ENCODE measurements at places on chromosomes 3 and 15.

DNA sequence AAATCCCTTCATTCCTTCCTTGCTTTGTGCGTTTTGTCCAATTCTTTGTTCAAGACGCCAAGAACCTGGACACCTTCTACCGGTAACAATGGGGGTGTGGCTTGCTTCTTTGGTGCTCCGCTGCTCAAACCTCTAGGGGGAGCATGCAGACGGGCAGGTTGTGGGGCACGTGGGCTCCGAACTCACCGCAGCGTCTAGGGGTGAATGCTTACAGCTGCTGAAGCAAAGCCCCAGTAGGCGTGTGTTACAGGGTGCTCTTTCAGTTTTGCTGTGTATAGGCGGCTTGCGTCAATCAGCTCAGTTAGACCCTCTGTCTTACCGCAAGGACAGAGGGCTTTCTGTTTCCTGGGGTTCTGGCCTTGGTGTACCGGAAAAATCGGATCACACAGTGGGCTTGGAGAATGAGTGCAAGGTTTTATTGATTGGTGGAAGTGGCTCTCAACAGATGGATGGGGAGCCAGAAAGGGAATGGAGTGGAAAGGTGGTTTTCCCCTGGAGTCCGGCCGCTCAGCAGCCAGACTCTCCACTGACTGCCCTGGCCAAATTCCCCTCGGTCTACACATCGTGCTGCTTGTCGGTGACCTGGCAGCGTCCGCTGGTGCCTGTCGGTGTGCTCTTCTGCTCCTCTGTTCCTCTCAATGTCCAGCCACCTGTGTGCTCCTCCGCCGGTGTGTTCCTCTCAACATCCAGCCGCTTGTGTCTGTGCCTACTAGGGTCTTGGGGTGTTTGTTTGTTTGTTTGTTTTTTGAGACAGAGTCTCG, 1.2 kb upstream of the LRRC34 start:
- DNase-seq = peak; percentile 64

- no peak for DNase-seq
Measured at GRCh38 chr3:109927726-109928125, 590.4 kb upstream of the DPPA4 start.

GRCh38 chr15:79035111-79035601, 55.4 kb downstream of the RASGRF1 start:
- no peak for DNase-seq

DNA sequence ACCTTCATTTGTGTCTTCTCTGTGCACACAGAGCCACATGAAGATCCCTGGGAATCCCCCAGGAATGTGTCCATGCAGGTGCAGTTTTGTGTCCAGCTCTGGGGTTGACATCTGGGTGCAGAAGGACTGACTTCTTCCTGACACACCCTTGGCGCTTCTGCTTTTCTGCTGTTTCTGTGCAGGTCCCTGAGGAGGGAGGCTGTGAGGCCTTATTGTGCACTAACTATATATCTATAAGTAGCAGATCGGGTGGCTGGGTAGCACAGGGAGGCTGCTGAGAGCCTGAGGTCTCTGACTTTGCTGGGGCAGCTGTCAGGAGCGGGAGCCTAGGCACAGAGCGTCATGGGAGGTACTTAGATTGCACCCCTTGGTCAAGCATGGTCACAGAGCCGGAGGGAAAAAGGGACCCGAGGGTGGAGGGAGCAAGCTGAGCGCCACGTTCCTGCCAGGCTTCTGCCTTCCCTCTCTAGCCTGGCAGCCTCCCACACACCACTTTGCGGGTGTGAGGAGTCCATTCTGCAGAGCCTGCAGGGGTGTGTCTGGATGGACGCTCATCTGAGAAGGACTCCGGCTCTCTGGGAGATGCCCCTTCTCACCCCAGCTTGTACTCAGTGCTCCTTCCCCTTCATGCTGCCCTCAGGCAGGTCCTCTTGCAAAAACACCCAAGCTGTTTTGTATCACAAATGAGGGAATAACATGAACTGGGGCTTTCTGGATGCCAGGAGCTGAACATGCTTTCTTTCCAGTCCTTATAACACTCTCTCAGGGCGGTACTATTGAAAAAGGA, 23.9 kb downstream of the CCDC33 start:
- no peak for DNase-seq

GRCh38 chr3:126945891-126946290, 37.0 kb upstream of the PLXNA1 start:
- DNase-seq = no peak

- no peak for DNase-seq
Measured at GRCh38 chr3:154862265-154862664, 217.9 kb upstream of the MME start.

- DNase-seq = no peak
Measured at GRCh38 chr15:43070249-43070648, 35.6 kb downstream of the UBR1 start.

DNA sequence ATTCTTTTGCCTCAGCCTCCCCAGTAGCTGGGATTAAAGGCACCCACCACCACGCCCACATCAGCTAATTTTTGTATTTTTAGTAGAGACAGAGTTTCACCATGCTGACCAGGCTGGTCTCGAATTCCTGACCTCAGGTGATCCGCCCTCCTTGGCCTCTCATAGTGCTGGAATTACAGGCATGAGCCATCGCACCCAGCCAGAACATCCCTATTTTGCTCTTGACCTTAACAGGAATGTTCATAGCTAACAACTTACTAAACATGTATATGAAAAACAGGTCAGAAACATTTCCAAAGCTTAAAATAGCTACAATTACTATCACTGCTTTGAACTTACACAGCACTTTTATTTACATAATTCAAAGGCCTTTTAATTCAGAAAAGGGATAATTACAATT, 33.7 kb downstream of the UQCC5 start:
- no peak for DNase-seq

GRCh38 chr3:29335438-29335837, 54.6 kb downstream of the RBMS3 start:
- DNase-seq = no peak

- DNase-seq = no peak
Measured at GRCh38 chr15:29044503-29044901, 158.7 kb downstream of the APBA2 start.

GRCh38 chr3:58742239-58742638, 75.7 kb upstream of the FAM3D start:
- DNase-seq = no peak

DNA sequence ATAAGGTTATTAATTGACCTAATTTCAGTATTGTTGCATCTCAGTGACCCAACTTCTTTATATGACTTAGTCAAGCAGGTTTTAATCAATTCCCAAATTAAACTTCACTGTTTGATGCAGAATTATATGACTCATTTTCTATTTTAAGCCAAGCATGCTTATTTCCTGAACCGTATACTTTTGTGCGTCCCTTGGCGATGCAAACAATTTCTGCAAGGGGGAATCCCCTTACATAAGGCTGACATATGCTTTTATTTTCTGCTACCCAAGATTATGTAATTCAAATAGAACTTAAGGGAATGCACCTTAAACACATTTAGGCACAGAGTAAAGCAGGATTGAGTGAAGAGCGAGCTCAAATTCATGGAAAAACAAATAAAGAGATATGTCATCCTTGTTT, 303.9 kb downstream of the PDCD6IP start:
- DNase-seq = no peak

GRCh38 chr15:31799715-31800321, 230.5 kb upstream of the CHRNA7 start:
- no peak for DNase-seq

DNA sequence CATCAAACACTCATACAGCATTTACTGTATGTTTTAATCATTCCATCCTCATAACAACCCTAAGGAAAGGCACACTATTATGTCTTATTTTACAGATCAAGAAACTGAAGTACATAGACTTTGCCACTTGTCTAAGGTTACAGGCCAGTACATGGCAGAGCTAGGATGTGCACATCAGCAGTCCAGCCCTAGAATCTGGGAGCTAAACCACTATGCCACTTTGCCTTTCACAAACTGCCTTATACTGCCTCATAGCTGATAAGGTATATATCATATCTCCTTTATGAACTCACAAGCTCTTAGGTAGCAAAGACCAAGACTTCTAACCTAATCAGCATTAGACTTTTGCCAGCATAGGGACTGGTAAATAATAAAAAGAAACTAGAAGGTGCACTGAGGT, 49.1 kb downstream of the MYO9A start:
- no peak for DNase-seq

DNA sequence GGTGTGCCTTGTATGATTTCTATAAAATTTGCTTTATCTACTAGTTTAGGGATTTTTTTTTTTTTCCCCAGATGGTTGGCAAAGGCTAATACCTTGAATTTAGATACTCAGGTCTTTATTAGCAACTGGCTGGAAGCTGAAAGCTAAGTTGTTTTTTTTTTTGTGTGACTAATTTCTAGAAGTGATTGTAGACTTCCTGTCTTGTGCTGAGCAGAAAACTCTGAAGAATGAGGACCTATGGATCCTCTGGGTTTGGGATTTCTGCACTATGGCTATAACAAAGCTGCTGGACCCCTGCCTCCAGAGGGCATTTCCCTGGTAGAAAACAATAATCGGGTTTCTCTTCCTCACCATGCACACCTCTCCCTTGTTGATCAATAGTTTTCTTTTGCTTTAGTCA, 10.0 kb downstream of the ARIH2 start:
- DNase-seq = no peak

- no peak for DNase-seq
Measured at GRCh38 chr3:39156421-39156820, 3.0 kb upstream of the CSRNP1 start.

GRCh38 chr3:36362973-36363372, 17.3 kb upstream of the STAC start:
- no peak for DNase-seq

DNA sequence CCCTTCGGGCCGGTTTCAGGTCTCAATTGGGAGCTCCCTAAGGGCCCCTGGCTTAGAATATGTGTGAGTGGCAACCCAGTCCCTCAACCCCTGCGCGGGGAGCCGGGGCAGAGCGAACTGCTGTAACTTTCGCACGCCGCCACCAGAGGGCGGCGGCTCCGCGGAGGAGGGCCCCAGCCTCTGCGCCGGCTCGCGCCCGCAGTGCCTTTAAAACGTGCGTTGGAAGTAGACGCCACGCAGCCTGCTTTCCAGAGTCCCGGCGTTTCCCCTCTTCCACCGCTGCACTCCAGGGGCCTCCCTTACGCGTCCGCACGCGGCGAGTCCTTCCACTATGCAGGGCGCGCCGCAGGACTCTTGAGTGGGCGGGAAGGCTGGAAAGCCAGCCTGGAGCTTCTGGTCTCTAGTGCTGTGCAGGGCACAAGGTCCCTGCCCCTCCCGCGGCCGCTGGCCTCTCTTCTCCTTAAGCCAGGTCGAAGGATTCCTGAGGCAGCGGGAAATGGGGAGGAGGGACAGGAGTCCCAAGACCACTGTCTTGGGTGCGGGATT, 23.7 kb upstream of the RNU6-1 start:
- DNase-seq = peak; percentile 69

DNA sequence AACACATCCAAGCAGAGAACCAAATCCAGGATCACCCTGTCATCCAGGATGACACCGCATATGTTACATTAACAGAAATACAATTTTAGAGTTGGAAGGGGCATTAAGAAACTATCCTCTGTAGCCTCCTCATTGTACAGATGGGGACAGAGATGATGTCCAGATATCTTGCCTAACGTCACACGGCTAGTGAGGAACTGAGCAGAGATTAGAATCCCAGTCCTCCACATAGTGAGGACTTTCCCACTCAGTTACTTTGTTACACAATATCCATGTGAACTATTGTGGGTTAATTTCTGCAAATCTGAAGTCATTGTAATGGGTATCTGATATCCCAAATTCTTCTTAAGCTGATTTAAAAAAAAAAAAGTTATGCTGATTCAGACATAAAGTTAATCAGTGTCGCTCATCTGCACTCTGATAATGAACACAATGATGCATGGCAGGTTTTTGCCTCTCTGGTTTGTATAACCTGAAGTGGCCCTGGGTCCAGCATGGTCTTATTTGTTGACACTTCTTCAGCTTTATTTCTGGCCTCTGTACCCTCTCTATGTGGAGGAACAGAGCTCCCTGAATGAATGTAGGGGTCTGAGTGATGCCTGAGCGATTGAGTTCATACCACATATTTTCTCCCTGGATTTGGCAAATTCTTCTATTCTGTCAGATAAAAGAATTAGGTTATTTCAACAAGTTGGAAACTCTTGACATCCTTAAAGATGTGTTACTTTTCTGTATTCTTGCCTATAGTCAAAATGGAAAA, 76.0 kb upstream of the LIMD1 start:
- DNase-seq = no peak

DNA sequence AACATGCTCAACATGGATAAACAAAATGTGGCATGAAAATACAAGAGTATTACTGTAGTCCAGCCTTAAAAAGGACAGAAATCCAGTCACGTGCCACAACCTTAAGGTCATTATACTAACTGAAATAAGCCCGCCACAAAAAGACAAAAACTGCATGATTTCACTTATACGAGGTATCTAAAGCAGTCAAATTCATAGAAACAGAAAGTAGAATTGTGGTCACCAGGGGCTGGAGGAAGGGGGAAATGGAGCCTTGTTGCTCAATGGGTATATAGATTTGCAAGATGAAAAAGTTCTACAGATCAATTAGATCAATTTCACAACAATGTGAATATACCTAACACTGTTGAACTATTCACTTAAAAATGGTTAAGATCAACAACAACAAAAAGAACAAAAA, 7.4 kb downstream of the GLB1 start:
- no peak for DNase-seq

- no peak for DNase-seq
Measured at GRCh38 chr3:122353893-122354401, 28.9 kb downstream of the CSTA start.

- DNase-seq = no peak
Measured at GRCh38 chr3:6444888-6445658, 415.8 kb upstream of the GRM7 start.

GRCh38 chr15:47506329-47507100, 210.8 kb upstream of the SEMA6D start:
- no peak for DNase-seq

DNA sequence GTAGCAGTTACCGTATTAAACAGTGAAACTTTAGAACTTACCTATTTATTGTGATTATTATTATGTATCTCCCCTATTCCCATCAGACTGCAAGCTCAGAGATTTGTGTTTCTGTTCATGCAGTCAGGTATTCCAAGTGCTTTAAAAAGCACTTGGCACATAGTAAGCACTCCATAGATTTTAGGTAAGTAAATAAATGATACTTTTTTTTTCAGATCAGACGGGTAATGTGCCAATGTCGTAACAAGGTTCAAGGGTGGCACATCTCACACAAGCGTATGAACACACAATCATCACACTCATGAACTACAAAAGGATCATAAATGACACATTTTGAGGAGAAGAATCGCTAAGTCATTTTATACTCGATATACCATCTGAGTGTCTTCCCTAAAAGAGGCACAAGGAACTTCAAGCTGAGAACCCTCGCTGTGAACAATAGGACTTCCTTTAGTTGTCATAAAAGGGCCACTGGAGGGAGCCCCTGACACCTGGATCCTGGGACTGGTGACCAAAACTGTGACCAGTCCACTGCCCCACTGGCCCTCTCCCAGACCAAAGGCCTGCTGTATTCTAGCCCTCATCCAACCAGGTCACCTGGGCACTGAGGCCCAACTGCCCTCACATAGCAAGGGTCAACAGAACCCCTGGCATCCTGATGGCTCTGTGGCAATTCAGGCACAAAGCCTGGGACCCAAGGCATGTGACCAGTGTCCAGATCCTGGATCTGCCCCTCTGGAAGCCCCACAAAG, 32.1 kb downstream of the KIF9 start:
- no peak for DNase-seq
